ENCODE measurements at places on chromosomes 3 and 15. TPM values are rescaled to one million over a fixed set of nuclear protein-coding genes. Genes with fewer than 3 reads are reported as not detected.

GRCh38 chr3:66304293-66304692 lies 83.5 kb downstream of the SLC25A26 start:
- no peak for DNase-seq

DNA sequence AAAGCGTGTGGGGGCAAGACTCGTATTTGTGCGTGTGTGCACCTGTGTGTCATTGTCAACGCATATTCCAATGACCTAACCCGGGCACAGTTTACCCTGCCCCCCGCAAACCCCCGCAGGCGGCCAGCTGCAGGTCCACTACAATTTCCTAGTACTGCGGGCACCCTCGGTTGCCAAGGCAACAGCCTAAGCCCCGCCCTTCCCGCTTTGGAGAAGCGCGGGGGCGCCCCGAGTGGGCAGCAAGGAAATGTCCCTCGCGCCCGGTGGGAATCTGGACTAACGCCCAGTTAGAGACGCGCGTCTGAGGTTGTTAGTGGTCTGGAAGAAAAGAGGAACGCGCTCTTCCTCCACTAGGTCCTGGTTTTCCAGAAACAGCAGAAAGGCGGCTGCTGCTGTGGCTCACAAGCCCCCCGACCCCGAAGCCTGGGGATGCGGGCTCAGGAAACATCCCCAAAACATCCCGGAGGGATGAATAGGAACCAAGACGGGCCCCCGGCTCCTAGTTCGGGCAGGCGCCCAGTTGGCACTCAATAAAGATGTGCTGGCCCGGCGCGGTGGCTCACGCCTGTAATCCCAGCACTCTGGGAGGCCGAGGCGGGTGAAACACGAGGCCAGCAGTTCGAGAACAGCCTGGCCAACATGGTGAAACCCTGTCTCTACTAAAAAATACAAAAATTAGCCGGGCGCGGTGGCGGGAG lies 1.1 kb downstream of the ABHD14A start:
- no peak for DNase-seq

- no peak for DNase-seq
Measured at GRCh38 chr3:72818092-72818773, 30.0 kb downstream of the SHQ1 start.

DNA sequence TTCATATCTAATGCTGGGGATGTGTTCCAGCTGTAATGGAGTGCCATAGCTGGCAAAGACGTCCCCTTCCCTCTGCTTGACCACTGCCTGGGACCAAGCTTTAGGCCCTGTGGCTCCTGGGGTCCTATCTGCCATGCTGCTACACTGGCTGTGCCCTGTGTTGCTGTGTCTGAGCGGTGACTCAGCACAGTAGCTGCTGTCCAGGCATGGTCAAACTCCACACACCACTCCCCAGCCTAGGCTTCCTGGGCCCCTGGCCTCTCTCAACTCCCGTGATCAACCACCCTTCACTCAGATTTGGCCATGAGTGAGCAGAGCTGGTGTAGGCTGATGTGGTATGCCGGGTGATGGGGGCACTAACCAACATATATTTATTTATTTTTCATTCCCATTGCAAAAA lies 27.0 kb downstream of the EPHB1 start:
- DNase-seq, result no peak

GRCh38 chr3:160869825-160870224 lies 113.8 kb downstream of the PPM1L start:
- DNase-seq, result no peak

DNA sequence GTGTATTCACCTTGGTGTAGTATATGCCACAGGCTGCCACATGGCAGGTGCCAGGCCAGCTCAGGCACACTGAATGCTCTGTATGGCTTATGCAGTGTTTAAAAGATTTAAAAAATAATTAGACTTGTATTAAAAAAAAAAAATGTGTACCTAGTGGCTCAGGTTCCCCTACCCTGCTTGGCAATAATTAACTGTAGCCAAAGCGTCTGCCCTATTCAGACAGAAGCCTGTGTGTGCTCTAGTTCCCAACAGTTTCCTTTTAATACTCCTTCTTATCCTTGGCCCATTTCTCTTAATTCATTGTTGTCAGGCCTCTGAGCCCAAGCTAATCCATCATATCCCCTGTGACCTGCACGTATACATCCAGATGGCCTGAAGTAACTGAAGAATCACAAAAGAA lies 752.2 kb upstream of the CFAP20DC start:
- DNase-seq, result no peak

- no peak for DNase-seq
Measured at GRCh38 chr15:39692356-39693327, 90.0 kb downstream of the FSIP1 start.

DNA sequence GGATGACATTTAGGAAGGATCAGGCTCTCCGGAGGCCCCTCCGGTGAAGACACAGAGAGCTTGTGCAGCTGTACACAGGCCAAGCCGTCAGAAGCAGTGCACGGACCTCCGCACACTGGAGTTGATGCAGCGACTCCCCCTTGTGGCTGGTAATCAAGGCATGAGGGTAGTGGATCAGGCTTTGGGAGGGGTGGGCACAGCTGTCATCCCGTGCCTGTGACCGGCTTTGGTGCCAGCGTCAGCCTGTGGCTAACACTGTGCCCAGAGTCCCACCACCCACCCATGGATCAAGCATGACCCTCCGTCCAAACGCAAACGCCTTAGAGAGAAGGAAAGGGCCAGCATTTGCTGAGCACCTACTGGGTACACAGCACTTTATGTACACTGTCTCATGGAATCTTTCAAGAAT lies 8.2 kb upstream of the GRIP2 start:
- no peak for DNase-seq

GRCh38 chr3:23938688-23939087 lies 6.4 kb upstream of the NR1D2 start:
- DNase-seq, result no peak

GRCh38 chr3:81419228-81419627 lies 342.2 kb downstream of the GBE1 start:
- DNase-seq, result no peak

ZBBX gene
- not detected for total RNA-seq

CFAP20DC gene
- 0.20 TPM for total RNA-seq

CDHR4 gene
- not detected for total RNA-seq

WDR93 gene
- not detected for total RNA-seq

ISLR2 gene
- total RNA-seq, result not detected

ZBTB47 gene
- 0.80 TPM for total RNA-seq

TEX55 gene
- not detected for total RNA-seq

All from CD4-positive, alpha-beta T cell (primary cell).